ENCODE measurements at places on chromosomes 6 and 20.
A peak's percentile ranks its signal among the peaks of the same experiment; 100 is the strongest.

DNA sequence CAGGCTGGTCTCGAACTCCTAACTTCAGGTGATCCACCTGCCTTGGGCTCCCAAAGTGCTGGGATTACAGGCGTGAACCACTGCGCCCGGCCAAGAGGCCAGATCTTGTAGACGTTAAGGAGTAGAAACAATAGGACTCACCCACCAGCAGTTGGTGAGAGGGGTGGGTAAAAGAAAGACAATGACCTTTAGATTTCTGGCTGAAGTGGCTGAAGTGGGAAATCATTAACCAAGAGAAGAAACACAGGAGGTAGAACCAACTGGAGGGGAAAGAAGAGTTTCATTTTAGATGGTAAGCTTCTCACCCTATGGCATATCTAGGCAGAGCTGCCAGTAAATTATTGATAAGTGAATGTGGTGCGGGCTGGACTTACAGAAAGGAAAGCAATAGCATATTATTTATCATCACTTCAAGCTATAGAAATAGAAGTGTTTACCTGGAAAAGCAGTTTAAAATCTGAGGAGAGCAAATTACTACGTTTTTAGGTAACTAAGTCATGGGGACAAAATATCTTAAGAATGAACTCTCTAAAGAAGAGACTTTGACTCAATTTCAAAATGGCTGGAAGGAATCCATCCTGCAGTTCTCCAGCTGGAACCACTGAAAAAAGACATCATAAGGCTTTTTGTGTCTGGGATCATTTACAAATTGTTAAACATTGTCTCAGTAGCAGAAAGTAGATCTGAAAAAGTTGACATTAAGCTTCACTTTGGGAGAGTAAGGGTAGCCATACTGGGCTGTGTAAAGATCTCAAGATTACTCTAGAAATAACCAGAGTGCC, 109.6 kb downstream of the ALDH8A1 start:
- peak; percentile 34 for DNase-seq

GRCh38 chr6:131107151-131107550, 28.1 kb upstream of the AKAP7 start:
- DNase-seq: no peak

- DNase-seq: no peak
Observed at GRCh38 chr6:90739339-90739738, 152.5 kb upstream of the MAP3K7 start.

DNA sequence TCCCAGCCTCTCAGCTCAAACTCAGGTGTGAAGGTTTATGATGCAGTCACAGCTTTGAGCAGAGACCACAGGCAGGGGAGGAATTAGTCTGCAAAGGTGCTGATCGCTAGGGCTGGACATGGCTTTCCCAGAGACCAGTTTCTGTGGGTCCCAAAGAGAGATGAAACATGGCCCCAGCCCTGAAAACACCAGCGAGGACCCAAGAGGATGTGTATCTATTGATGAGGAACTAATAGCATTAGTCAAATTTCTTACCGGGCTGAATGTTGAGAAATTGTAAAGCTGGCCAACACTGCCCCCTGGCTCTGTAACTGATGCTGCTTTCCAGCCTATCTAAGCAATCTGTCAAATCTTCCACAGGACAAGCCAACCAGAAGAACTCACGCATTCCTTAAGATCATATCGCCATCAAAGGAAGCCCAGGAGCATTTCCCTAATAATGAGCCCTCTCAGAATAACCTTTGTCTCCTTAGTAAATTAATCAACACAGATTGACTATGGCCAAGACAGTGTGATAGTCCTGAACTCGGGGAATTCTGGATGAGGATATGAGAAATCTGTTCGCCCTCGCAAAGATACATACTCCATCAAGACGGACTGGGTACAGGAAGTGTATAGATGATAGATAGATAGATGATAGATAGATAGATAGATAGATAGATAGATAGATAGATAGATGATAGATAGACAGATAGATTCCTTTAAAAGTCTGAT, 7.8 kb upstream of the ACSS1 start:
- DNase-seq: no peak

DNA sequence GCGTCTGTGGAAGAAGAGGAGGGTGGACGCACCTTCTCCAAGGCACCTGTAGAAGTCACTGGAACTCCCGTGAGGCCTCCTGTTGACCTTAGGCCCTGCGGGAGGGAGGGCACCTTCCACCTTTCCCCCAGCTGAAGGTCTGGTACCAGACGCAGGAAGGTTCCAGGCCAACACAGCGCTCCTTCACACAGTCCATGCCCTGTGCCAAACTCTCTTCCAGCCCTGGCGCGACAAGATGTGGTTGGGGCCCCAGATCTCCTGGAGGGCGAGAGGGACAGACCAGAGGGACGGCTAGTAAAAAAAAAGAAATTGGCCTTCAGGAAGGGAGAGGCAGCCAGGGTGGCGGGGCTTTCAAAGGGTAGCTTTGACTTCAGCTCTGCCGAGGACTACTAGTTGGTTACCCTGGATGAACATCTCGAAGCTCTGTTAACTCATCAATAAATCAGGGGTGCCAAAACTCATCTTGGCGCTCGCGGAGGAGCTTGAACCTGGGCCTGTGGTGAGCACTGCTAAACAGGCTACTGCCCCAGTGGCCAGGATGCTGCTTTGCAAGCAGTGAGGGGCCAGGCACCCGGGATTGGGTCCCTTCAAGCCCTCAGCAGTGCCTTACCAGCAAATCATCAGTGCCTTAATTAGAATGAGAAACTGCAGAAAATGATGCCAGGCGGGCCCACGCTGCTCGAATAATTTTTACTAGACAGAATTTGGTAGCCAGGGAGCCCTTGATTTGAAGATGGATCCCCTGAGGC, 14.9 kb downstream of the AARS2 start:
- DNase-seq: no peak

GRCh38 chr6:68638230-68638900, 3.3 kb downstream of the ADGRB3 start:
- peak; percentile 40 for DNase-seq
